Ammon's horn (tissue), 1 donor: ENCODE measurements at places on chromosomes 4 and X.

DNA sequence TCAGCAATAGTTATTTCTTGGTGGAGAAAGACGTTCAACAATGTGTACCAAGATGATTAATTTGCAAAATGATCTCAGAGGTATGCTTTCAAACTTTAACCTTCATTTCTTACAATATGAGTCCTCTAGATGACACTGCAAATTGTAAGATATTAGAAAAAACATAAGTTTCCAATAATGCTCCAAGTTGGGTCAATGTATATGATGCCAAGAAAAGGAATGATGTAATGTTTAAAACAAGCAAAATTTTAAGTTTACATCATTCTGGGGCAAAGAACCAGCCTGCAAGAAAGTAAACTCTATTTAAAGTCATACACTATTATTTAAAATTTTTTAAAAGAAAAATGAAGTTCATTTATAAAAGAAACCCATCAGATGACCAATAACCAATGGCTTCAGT lies 56.1 kb downstream of the PRSS12 start:
- DNase-seq = no peak

GRCh38 chr4:38223306-38223705 lies 263.1 kb downstream of the PTTG2 start:
- DNase-seq = peak; percentile 15

DNA sequence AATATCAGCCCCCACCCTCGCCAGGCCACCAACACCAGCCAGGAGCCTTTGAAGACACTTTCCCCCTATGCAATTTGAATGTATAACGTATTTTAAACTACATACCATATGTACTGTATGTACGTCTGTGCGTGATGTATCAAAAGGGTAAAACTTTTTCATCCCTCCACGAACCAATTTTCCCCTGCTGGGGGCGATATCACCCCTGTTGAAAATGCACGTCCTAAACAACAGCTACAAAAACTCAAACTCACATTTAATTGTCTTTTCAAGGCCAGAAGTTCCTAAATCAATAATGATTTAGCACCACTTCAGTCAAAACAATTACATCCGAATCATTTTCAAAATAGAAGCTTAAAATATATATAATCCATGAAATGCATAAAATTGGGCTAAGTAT lies 1.4 kb downstream of the VEGFD start:
- no peak for DNase-seq

- DNase-seq = no peak
These were observed 18.9 kb downstream of the TSPAN5 start for GRCh38 chr4:98639523-98639922.

- DNase-seq = no peak
These were observed 71.8 kb downstream of the C4orf33 start for GRCh38 chr4:129167640-129168260.

GRCh38 chrX:23394421-23394820 lies 59.8 kb downstream of the PTCHD1 start:
- DNase-seq = no peak

GRCh38 chr4:14023036-14023435 lies 395.5 kb upstream of the BOD1L1 start:
- DNase-seq = no peak

GRCh38 chrX:20514358-20514757 lies 247.6 kb upstream of the RPS6KA3 start:
- DNase-seq = no peak

- DNase-seq = no peak
These were observed 7.3 kb downstream of the XK start for GRCh38 chrX:37692918-37693317.

GRCh38 chrX:107755721-107756120 lies 19.9 kb downstream of the TSC22D3 start:
- no peak for DNase-seq

DNA sequence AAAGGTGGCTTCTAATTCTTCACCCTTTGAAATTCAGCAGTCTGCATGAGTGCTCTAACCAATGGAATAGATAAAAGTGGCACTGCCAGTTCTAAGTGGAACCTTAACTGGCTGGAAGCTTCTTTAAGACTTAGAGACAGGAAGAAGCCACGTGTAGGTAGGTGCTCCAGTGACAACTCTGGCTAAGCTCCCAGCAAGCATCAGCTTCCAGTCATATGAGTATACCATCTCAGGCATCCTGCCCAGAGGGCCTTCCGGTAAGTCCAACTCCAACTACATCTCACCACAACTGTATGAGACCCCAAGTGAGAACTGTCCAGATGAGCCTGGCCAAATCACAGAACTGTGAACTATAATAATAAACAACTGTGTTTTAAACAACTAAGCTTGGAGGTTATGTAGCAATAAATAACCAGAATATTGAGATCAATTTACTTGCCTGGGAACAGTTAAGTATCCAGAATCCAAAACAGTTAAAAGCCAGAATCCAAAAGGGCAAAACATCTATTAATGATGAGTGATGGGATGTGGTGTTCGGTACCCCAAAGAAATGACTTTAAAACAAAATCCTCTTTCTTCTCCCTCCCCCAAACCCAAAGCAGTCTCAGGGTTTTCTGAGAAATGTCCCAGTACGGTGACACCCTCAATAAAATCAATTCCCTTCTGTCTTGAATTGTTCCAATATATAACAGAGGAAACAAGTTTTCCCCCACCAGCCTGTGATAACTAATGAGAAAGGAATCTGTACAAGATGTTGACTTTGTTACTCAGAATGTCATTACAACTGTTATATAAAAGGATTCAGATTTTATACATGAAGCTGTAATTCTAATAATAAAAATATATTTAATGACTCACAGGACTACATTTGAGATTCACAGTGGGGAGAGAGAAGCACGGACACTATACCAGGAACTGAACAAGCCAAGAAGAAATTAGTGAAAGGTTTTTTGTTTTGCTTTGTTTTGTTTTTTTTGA lies 4.2 kb downstream of the TSPAN5 start:
- DNase-seq = no peak

- no peak for DNase-seq
These were observed 61.1 kb downstream of the BANK1 start for GRCh38 chr4:101851672-101852071.

DNA sequence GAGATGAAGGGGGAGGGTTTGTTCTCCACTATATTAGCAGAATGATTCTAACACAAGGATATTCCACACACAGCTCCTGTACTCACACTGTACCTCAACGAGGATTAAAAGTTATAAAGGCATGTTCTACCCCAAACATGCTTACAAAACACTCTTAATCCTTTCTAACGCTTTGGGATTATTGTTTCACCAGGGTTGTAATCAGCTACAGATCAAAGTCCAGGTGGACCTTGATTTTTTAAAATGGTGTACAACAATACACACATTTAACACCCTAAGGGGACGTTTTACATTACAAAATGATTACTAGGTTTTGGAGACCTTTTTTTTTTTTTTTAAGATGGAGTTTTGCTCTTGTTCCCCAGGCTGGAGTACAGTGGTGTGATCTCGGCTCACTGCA lies 50.3 kb upstream of the MAP3K15 start:
- no peak for DNase-seq

- no peak for DNase-seq
These were observed 248.2 kb downstream of the PARM1 start for GRCh38 chr4:75180790-75181776.

DNA sequence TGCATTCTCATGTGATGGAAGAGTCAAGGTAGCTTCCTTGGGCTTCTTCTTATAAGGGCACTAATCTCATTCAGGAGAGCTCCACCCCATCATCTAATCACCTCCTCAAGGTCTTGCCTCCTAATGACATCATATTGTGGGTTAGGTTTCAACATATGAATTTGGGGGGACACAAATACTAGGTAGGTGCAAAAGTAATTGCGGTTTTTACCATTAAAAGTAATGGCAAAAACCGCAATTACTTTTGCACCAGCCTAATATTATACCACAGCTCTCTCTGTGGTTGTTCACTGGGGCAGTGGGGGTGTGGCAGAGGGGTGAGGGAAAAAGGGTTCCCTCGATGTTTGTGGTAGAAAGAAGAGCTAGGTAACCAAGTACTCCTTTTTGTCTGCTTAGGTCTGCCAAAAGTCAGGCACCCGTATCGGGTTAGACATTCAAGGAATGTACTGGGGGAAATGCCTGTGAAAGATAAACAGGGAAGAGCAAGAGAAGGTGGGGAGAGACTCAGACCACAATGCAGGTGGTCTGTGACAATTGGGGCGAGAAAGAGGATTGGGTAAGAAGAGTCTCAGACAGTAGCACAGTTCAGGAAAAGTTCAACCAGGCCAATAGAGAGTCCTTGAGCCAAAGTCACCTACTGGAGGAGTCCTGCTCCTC lies 78.9 kb upstream of the MTM1 start:
- no peak for DNase-seq

DNA sequence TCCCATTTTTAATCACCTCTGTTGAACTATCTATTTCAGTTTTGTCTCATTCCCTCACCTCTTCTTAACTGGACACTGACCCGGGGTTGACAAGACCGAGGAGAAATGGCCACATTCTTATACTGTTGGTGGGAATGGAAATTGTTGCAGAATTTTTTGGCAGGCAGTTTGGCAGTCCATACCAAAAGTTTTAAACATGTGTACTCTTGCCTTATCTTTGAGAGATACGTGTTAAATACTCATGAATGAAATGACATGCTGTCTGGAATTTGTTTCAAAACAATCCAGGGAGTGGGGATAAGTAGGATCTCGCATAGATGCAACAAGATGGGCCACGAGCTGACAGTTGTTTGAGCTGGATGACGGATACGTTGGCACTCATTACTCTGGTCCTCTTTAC lies 12.1 kb downstream of the FGFBP1 start:
- no peak for DNase-seq

DNA sequence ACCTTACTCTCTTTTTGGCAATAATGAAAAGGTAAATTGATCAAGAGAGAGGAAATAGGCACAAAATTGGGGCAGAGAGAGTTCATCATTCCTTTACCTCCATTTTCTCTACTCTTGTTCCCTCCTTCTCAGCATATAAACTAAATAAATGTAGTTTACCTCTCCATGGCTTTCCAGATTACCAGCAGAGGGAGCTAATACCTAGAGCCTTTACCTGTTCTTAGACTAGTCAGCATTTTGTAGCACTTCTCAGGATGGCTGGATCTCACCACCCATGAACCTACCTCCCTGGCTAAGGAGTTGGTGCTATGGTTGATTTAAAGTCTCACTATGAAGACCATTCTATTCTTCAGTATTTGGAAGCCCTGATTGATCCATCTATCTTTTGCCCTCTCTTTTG lies 15.7 kb downstream of the OFD1 start:
- no peak for DNase-seq

GRCh38 chrX:18702362-18703195 lies 4.9 kb upstream of the PPEF1 start:
- DNase-seq = no peak

GRCh38 chr4:165079476-165079875 lies 25.8 kb downstream of the TRIM75 start:
- peak; percentile 35 for DNase-seq

DNA sequence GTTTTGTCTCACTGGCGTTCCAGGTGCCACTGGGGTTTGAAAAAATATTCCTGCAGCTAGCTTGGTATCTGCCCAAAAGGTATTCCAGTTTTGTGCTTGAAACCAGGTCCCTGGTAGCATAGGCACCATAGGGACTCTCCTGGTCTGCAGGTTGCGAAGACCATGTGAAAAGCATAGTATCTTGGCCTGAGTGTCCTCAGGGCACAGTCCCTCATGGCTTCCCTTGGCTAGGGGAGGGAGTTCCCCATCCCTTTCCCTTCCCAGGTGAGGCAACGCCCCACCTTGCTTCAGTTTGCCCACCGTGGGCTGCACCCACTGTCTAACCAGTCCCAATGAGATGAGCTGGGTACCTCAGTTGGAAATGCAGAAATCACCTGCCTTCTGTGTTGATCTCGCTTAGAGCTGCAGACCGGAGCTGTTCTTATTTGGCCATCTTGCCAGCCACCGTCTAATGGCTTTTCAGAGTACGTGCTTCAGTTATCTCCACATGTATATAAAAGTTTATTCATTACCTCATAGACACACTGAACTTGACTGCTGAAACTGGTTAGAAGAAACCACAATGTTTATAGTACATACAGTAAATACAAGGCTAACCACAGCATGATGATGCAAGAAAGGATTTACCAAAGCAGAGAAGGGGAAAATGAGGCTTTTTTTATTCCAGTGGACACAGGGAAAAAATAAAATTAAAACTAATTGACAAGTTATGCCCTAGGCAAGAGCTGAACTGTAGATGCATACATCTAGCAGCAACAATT lies 10.6 kb downstream of the PBDC1 start:
- DNase-seq = no peak

DNA sequence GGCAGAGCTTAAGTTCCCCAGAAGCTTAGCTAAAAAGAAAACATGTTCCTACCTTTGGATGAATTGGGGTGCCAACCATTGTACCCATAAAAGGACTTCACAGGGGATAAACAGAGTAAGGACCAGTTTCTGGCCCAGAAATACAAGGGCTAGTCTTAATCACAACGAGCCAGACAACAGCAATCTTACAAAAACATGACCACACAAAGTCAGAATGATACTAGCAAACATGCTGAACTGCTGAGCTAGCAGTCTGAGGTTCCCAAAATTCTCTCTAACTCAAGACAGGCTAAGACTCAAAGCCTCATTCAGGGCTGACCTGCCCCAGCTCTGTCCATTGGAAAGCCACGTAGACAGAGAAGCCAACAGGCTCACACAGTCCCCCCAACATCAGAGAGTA lies 40.3 kb downstream of the ATP11C start:
- DNase-seq = peak; percentile 14

DNA sequence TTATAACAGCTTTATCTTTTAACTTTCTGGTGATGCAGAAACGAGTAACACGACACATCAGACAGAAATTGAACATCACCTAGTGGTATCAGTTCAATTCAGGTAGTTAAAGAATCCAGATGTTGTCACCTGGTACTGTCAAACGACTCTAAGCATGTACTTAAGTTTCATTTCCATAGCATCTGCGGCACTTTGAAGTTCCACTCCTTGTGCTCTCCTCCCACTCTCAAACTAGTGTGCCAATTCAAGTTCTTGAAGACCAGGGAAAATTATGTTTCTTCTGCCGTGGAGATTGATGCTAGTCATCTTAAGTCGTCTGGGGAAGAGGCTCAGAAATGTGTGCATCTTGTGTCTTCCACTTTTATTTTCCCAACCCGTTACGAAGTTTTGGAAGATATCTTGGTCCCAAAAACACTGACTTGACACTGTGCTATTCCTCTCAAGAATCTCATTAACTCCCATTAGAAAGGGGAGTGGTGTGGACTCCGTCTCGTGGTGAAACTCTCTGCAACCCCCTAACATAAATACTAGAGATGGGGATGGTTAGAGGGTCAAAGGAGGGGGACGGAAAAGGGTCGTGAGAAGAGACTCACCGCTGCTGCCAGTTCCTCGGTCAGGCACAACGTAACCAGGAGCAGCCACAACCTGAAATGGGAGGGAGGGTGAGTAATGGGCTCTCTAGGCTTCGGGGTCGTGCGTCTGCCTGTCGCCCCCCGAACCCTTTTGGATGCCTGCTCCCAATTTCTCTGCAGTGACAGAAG lies 693 bp downstream of the COL4A6 start:
- DNase-seq = no peak

GRCh38 chr4:40275065-40275730 lies 59.9 kb upstream of the CHRNA9 start:
- no peak for DNase-seq

GRCh38 chr4:26854701-26855100 lies 5.9 kb upstream of the STIM2 start:
- DNase-seq = no peak
